Parietal lobe (tissue), 2 donors: ENCODE measurements at places on chromosomes 12 and 14. TPM values are rescaled to one million over a fixed set of nuclear protein-coding genes. Genes with fewer than 3 reads are reported as not detected.

Gene RNASE1
- total RNA-seq = 7.8 TPM

Gene KLRB1
- total RNA-seq = not detected

Gene CLEC6A
- total RNA-seq = not detected

Gene GALNT16
- 10.3 TPM for total RNA-seq

Gene APOLD1
- total RNA-seq = 19.4 TPM

Gene CNTN1
- total RNA-seq = 297 TPM

Gene ARMH4
- 131 TPM for total RNA-seq

Gene ITGB7
- not detected for total RNA-seq
